Glomerular endothelial cell (primary cell): ENCODE measurements at places on chromosomes 4 and X. TPM values are rescaled to one million over a fixed set of nuclear protein-coding genes. Genes with fewer than 3 reads are reported as not detected.

GRCh38 chrX:155094468-155095061 lies 23.3 kb downstream of the BRCC3 start:
- no peak for DNase-seq

GRCh38 chr4:10761903-10762302 lies 77.3 kb upstream of the CLNK start:
- no peak for DNase-seq

GRCh38 chr4:53707491-53707890 lies 116.2 kb upstream of the LNX1 start:
- DNase-seq: no peak

- no peak for DNase-seq
These were observed 37.4 kb downstream of the PPP3CA start for GRCh38 chr4:101309925-101310324.

DNA sequence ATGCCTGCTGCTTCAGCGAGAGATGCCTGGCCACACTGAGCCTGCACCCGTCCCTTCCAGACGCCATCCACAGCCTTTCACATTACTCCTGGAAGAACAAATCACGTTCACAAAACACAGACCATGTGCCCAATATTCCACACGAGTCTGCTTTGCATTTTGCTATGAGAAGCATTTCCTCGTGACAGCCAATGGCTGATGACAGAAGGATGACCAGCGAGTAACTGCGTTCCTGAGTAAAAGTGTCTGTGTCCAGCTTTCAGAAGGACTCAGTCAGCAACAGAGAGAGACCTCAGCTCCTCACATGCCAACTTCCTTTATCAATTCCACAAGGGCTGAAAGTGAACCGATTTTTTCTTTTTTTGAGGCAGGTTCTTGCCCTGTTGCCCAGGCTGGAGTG lies 19.5 kb downstream of the NAT8L start:
- DNase-seq: no peak

DNA sequence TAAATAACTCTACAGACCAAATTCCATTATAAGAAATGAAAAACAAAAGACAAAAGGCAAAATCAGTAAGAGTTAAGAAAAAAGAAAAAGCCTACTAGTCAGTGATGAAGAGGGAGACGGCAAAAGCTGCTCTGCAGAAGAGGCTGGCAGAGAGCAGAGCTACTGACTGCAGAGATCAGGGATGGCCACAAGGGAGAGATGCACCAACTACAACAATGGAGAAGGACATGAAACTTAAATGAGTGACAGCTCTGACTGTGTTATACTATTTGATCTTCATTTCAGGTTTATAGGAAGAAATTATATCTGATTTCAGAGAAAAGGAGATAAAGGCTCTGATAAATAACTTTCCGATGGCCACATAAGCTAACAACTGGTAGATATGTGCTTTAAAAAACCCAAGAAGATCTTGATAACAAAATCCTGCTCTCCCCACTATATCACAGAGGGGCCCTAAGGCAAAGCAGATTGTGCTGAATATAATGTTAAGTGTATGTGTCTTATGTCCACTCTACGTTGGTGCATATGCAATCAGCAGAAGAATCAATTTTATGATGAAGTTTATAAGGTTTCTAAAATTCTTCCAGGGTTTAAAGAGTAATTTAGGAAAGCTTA lies 58.4 kb upstream of the COX18 start:
- no peak for DNase-seq

- DNase-seq: no peak
These were observed 227.7 kb downstream of the C4orf33 start for GRCh38 chr4:129323658-129324057.

GRCh38 chr4:72031868-72032608 lies at the start of gene NPFFR2:
TSS of gene NPFFR2 (plus strand) at chr4:72032000. CDS start at chr4:72128592, 96,592 bp downstream.
- DNase-seq: no peak

The ZNF711 gene
- total RNA-seq: 1.4 and 3.3 TPM in 2 replicates

The UGT2B17 gene
- total RNA-seq: not detected in 2 replicates

The PGAM4 gene
- 1.1 TPM in 1 of 2 replicates, not detected in the other for total RNA-seq
